ENCODE measurements at places on chromosomes 13 and 19.
A peak's percentile ranks its signal among the peaks of the same experiment; 100 is the strongest.

GRCh38 chr19:36081385-36081784 lies 26.7 kb downstream of the WDR62 start:
- no peak for DNase-seq

DNA sequence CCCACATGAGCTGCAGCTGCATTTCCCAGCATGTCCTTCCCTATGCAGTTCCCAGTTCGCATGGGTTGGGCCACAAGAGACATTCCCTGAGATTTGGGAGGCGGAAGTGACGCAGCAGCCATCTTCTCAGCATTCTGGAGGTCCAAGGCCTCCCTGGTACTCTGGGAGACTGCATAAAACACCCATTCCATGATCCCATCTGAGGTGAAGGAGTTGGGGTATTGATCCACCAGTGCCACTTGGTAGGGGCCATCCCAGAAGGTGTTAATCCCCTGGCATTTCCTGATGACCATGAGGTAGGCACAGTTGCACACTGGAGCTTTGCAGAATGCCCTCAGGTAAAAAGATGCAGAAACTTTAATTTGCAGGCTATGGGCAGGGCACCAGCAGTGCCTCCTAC lies 25.4 kb downstream of the POP4 start:
- no peak for DNase-seq

DNA sequence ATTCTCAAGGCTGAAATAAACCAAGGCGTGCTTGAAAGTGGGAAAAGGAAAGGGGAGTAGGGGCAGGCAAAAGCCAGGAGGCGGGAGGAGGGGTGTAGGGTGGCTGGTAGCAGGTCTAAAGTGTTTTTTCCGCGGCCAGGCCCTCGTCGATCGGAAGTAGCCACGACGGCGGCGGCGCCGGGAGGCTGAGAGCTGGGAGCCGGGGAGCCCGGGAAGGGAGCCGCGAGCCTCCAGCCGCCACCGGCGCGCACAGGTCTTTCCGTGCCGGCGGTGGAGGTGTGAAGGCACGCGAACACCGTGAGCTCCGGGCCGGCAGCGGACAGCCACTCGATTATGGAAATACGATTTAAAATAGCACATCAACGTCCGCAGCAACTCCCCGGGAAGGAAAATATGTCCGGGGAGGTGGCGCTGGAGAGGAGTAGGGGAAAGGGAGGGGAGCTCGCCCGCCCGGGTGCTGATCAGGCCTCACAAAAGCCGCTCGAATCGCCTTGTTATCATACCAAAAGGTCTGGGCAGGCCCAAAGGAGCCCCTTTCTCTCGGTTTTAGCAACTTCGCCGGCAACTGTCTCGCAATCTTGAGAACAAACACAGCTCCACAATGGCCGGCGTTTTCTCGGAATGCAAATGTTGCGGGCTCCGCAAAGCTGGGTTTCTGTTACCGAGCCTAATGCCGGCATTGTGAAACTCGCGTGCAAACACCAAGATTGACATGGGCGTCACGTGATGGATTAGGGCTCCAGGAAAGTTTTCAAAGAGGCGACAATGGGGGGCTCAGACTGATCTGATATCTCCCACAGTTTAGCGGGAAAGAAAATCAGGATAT lies 2.9 kb upstream of the PCDH8 start:
- no peak for DNase-seq

DNA sequence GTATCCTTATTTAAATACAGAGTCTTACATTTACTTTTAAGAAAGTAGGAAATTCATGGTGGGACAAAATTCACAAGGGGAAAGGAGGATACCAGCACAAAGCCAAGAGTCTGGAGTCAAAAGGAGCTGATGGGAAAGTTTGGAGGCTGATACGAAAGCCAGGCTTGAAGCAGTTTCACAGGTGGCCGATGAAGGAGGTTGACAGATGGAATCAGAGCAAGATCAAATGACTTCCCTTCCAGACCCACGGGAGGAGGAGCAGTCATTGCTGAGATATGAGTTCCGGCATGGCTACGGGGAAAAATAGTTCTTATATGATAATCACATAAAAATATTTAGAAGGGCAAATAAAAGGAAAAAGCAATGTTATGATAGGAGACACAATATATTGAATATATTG lies 65.0 kb downstream of the DGKH start:
- DNase-seq, result no peak

GRCh38 chr13:41387576-41387975 lies 69.8 kb upstream of the RGCC start:
- no peak for DNase-seq

- no peak for DNase-seq
These were observed 615.9 kb downstream of the TBC1D4 start for GRCh38 chr13:74866101-74866500.

- no peak for DNase-seq
These were observed 39.7 kb downstream of the THSD1 start for GRCh38 chr13:52366291-52366690.

DNA sequence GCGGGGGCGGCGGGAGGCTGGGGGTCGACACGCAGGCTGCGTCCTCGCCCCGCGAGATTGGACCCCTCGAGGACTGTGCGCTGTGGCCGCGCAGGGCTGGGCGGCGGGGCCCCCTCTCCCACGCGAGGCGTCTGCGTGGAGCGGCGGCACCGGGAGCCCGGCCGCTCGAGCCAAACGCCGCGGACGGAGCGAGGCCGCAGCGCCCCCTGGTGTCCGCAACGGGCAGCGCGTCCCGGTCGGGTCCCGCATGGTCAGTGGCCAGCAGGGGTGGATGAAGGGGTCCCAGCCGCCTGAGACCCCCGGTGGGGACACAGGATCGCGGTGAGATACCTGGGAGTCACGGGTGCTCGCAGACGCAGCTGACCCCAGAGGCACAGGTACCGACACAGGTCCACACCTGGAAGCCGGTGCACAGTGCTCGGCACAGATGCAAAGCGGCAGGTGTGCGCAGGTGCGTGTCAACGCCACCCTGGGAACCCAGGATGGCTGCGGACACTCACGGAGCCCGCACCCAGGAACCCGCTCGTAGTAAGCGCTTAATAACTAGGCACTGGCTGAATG lies 2.1 kb upstream of the CIRBP start:
- no peak for DNase-seq

- DNase-seq, result no peak
These were observed 83.0 kb downstream of the POLR1D start for GRCh38 chr13:27704681-27705080.

DNA sequence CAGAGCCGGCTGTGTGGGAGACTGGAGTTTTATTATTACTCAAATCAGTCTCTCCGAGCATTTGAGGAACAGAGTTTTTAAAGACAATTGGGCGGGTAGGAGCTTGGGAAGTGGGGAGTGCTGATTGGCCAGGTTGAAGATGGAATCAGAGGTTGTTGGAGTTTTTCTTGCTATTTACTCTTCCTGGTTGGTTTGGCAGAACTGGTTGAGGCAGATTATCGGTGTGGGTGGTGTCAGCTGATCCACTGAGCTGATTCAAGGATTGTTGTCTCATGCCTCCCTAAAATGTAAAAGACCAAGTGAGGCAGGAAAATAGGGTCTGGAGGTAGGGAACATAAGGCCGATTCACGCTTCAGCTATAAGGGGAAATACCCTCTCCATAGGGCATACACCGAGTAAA lies 1.3 kb upstream of the TDRD12 start:
- no peak for DNase-seq

- peak; percentile 74 for DNase-seq
These were observed 703 bp upstream of the PLEKHG2 start for GRCh38 chr19:39411832-39412099.

GRCh38 chr13:43364210-43365038 lies 341.0 kb downstream of the DNAJC15 start:
- no peak for DNase-seq

DNA sequence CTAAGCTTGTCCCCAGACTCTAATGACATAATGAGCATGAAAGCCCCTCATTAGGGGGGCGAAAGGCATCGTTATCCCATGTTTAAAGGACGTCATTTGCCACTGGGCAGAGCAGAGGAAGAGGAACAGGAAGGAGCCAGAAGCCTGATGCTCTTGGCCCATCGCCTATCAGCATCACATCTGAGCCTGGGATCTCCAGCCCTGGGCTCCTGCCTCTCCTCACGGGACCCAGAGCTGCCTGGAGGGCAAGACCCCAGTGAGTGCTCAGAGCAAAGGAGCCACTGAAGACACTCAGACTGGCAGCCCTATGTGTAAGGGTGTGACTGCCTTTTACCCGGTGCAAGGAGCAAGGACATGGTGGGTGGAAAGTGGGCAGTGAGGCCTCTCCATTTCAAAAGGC lies 115.0 kb upstream of the ZNF507 start:
- DNase-seq, result no peak

GRCh38 chr19:18119717-18120105 lies 22.1 kb downstream of the MAST3 start:
- no peak for DNase-seq

DNA sequence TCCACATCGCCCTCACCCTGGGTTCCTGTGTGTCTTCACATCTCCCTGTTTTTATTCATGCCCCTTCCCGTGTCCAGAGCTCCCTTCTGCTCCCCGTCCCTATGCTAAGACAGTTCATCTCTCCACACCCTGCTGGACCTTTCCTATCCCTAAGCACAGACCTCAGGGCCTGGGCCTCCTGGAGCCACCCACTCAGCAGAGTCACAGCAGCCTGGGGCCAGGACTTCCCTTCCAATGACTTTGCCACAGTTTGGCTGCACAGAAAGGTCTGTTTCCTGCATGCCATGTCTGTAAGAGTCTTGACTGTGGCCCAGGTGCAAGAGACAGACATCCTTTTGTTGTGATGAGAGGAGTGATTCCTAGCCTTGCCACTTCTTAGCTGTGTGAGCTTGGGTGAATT lies 470.7 kb downstream of the TSHZ3 start:
- DNase-seq, result no peak

GRCh38 chr19:5697022-5697889 lies 7.2 kb downstream of the RPL36 start:
- no peak for DNase-seq

- DNase-seq, result no peak
These were observed 85.5 kb upstream of the FGF14 start for GRCh38 chr13:102487330-102487729.

GRCh38 chr13:92727118-92727517 lies 499.5 kb upstream of the GPC6 start:
- DNase-seq, result no peak

GRCh38 chr19:31725051-31725450 lies 375.8 kb upstream of the TSHZ3 start:
- no peak for DNase-seq

DNA sequence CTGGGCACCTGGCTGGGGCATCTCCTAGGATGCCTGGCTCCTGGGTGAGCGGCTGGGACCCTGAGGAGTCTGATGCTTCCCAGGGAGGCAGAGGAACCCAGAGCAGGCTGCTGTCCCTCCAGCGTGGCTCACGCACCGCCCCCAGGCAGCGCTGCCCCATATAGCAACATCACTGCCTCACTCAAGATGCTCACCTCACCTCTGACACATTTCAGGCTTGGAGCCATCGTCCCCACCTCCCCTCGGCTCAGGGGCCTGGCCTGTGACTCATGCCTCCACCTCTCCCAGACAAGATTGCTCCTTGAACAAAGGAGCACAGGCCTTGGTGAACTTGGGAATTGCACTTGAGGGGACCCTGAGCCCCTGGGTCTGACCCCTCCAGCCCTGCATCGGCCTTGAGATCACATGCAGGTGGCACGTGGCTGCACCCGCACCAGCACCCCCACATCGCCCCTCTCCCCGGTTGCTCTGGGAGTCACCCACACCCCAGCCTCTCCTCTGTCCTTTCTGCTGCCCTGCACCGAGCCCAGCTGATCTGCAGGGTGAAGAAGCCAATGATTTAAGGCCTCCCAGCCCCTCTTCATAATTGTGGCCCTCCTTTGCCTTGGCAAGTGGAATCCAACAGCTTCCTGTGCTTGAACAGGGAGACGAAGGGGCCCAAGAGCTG lies 11.2 kb downstream of the CEBPA start:
- no peak for DNase-seq

GRCh38 chr19:5048091-5048726 lies 79.3 kb downstream of the KDM4B start:
- peak; percentile 35 for DNase-seq

- DNase-seq, result no peak
These were observed 22.8 kb downstream of the COL4A2 start for GRCh38 chr13:110329798-110330461.

All from stimulated activated CD4-positive, alpha-beta T cell treated with anti-CD3 and anti-CD28 coated beads, Interleukin-1b, Interleukin-23, amount 100 ng/mL, for 24 hours (primary cell).